ENCODE measurements at places on chromosomes 6 and 20. TPM values are rescaled to one million over a fixed set of nuclear protein-coding genes. Genes with fewer than 3 reads are reported as not detected.

Gene PHACTR3
- not detected for total RNA-seq

Gene GSTA3
- total RNA-seq: not detected

Gene HSP90AB1
- total RNA-seq: 642 TPM

Gene OLIG3
- total RNA-seq: not detected

Gene ULBP2
- total RNA-seq: 2.6 TPM

Gene ESF1
- total RNA-seq: 25.2 TPM

Gene LY6G6C
- total RNA-seq: not detected

Gene DEF6
- 0.87 TPM for total RNA-seq

Gene MCM8
- total RNA-seq: 9.4 TPM

Gene CHMP4B
- 39.6 TPM for total RNA-seq

Gene TAF8
- total RNA-seq: 15.2 TPM

Gene RNF182
- 1.8 TPM for total RNA-seq

Gene CDH22
- under 0.01 TPM for total RNA-seq

Gene PDE10A
- 2.3 TPM for total RNA-seq

Gene IRAK1BP1
- 5.4 TPM for total RNA-seq

Gene ASIP
- not detected for total RNA-seq

Gene MLN
- not detected for total RNA-seq

Gene ANKRD66
- not detected for total RNA-seq

Gene PRR18
- not detected for total RNA-seq

Gene POLR1C
- total RNA-seq: 27.7 TPM

Gene TLDC2
- not detected for total RNA-seq

Gene MAS1
- not detected for total RNA-seq

Gene BTBD9
- total RNA-seq: 20.1 TPM

Gene GPANK1
- 13.0 TPM for total RNA-seq

Gene PHACTR1
- 1.4 TPM for total RNA-seq

Gene ZNF391
- total RNA-seq: 1.7 TPM

Gene DYNLT2
- 1.5 TPM for total RNA-seq

Gene FBXO5
- total RNA-seq: 34.6 TPM

Gene SMLR1
- total RNA-seq: not detected

Gene PDE7B
- total RNA-seq: 2.5 TPM

Gene SAMD3
- total RNA-seq: 14.4 TPM

Gene RBPJL
- not detected for total RNA-seq

Gene PLCB1
- total RNA-seq: 15.2 TPM

Gene PNLDC1
- not detected for total RNA-seq

Gene TAGAP
- total RNA-seq: not detected

Gene BCAS1
- 0.11 TPM for total RNA-seq
